ENCODE measurements at places on chromosomes 12 and 14.

DNA sequence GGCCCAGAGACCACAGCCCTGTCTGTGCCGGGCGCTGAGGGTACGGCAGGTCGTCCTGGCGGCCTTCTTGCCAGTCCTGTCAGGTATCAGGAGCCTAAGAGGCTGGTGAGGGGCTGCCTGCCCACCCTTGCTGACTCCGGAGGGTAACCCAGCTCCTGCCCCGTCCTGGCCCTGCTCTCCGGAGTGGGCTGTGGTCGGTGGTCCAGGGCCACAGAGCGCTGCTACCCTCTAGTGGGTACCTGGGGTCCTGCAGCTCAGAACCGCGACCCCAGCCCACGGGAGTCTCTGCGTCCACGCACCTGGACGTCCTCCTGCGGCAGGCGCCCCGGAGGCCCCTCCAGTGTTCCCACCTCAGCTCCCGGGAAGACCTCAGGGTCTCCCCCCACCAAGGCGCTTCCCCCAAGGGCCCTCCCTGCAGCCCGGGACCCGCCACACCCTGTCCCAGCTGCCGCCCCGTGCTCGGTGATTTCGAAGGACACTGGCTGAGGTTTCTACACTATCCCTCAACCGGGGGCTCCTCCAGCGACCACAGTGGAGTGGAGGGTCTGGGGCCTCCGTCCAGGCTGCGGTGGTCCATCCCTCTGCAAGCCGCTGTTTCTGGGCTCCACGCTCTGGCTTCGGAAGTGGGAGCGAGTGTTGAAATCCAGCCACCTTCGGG is 75.9 kb upstream of the FBRSL1 start:
- DNase-seq, result no peak

DNA sequence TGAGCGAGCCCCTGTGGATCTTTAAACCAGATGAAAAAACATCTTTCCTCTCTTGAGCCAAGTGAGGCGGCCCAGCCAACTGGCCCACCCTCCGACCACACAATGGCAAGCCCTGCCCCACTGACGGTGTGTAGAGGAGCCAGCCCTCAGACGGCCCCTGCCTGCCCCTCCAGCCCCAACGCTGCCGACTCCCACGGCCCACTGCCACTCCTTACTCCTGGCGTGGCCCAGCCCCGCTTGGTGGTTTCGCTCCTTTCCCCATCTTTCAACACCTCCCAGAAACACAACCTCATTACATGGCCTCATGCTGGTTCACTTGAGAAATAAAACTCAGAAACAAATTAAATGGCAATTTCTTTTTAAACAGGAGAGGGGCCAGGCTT is 80.6 kb upstream of the DICER1 start:
- DNase-seq, result no peak

GRCh38 chr12:119308708-119309456 is 25.6 kb upstream of the CCDC60 start:
- DNase-seq, result no peak

DNA sequence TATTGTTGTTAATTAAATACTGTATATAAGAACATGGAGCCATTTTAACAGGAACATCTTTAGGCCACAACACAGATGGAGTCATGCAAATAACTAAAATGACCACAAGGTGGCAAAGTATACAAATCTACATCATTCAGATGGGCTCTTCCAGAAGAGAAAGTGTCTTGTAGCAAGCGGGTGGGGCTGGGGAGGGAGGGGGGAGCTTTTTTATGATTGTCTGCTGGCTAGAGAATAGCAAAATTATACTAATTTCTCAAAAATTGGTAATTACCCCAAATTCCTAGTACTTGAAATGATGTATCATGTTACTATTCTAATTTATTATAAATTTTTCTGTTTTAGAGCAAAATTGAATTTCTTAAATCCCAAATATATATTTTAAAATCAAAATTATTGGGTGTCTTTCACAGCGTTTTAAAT is 378.7 kb downstream of the PRKD1 start:
- DNase-seq, result no peak

GRCh38 chr12:47867495-47867941 is 37.3 kb downstream of the VDR start:
- no peak for DNase-seq

GRCh38 chr12:57726151-57726883 is 12.2 kb downstream of the AGAP2 start:
- no peak for DNase-seq

DNA sequence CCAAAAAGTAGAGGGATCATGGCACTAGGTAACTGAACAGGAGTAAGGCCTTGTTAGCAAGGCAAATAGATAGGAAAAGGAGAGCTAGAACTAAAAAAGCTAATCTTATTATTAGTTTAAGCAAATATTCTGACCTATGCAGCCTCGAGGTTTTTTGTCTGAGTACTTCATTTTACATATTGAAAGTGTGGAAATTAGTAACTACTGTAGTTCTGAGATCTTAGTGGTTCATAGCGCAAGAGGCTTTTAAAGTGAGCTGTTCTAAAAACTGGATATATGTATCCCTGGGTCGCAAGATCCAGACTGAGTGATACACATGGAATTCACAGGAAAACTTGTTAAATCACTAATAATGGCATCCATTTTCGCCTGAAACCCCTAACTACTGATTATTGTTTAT is 411.0 kb upstream of the SOX5 start:
- DNase-seq, result no peak

DNA sequence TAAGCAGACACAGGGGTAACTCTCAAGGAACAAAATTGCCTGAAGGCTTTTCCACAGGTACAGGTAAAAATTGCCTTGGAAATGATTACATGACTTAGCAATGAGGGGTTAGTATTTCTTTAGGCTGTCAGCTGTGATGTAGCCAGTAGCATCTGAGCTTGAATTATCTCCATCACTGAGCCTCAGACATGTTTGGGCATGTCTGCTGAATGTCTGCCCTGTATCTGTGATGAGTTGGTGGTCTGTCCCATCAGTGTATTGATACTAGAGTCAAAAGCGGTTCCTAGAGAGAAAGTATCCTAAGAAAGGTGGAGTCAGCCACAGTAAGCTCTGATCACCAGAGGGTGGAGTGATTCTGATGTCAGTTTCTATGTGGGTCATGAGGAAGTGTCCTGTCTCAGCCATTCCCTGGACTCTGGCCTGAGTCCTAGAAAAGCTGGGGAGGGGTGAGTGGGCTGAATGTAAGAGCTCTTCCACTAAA is 16.3 kb downstream of the AKAP6 start:
- no peak for DNase-seq

GRCh38 chr12:28149279-28149678 is 41.0 kb upstream of the CCDC91 start:
- DNase-seq, result no peak

DNA sequence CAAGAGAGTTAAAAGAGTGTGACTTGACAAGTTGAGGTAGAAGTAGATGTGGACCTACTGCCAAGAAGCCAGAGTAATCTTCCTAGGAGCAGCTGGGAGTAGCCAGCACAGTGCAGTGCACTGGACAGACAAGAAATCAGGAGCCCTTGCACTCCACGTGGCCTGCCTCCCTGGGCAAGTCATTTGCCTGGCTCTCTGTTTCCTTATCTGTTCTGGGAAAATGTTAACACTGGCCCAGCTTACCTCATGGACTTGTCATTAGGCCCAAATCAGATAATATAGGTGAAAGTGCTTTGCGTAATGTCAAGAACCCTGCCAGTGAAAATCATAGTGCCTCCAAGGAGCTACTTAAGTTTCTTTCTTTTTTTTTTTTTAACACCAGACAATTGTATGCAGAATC is 19.2 kb downstream of the SLC7A8 start:
- no peak for DNase-seq

DNA sequence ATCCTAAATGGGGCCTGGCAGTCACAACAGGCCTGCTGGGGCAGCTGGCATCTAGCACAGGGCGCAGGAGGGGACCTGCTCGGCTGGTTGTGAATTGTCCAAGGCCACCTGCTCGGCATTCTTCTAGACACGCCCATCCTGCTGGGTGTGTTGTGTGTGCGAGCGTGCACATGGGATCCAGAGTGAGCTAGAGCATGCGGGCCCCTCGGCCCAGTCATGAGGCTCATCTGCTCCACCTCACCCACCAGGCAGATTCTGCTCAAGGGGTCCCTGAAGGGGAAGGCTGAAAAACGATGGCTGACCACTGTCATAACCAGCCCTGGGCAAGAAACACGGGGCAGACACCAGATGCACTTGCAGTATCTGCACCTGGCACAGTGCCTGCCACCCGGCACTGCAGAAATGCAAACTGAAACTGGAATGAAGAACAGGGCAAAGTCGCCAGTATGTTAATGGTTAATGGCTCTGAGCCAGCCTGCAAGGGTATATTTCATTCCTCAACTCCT is 31.8 kb downstream of the MAX start:
- DNase-seq, result no peak
